Astrocyte (in vitro differentiated cells and primary cell): ENCODE measurements at places on chromosomes 1 and 21.

DNA sequence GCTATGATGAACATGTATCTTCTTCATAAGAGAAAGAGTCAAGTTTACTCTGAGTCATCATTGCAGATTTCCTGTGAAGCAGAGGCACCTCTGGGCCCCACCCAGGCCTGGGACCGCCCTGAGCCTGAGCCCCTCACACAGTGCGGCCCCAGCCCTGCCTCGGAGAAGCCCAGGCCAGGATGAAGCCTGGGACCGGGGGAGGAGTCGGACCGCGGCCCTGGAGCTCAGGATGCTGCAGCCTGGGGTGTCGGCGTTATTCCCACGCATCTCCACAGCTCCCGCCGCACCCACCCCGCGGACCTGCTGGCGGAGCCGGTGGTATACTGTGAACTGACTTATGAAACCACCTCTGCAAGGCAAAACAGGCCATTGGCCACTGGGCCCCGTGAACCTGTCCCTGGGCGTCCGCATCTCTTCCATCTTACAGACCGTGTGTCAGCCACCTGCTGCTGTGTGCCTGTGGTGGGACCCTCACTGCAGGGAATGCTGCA, 2.4 kb upstream of the COL6A1 start:
- no peaks in the 10 kb centered on the region for H3K36me3 ChIP-seq
- no peak overlapping the region for H3K4me3 ChIP-seq
- peaks cover 47% of the 10 kb centered on the region for H3K4me1 ChIP-seq
- DNase-seq = no peak
- H3K27ac ChIP-seq = no peak overlapping the region
- H3K27me3 ChIP-seq = no peaks in the 10 kb centered on the region

DNA sequence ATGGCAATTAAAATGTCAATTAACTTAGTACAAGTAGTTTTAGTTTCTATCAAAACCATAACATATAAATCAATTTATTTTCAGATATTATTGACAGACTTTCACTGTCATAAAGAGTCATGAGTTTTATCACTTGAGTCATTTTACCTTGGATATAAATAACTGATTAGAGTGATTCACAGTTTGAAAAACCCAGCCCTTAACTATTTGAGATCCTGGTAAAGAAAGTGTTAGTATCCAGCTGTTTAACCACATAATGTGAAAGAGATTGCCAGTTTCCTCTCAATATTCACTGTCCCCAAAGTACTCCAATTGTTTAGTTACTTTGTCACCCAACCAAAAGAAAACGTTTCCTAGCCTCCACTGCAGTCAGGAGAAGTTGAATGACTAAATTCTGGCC, 91.3 kb downstream of the UCHL5 start:
- H3K36me3 ChIP-seq = no peaks in the 10 kb centered on the region
- no peaks in the 10 kb centered on the region for H3K27me3 ChIP-seq
- no peak overlapping the region for H3K4me3 ChIP-seq
- H3K27ac ChIP-seq = no peak overlapping the region
- no peak for DNase-seq

GRCh38 chr21:37862536-37862935, 53.7 kb downstream of the KCNJ6 start:
- H3K4me3 ChIP-seq = no peak overlapping the region
- no peaks in the 10 kb centered on the region for H3K4me1 ChIP-seq
- DNase-seq = no peak
- no peaks in the 10 kb centered on the region for H3K27me3 ChIP-seq
- H3K27ac ChIP-seq = no peak overlapping the region

DNA sequence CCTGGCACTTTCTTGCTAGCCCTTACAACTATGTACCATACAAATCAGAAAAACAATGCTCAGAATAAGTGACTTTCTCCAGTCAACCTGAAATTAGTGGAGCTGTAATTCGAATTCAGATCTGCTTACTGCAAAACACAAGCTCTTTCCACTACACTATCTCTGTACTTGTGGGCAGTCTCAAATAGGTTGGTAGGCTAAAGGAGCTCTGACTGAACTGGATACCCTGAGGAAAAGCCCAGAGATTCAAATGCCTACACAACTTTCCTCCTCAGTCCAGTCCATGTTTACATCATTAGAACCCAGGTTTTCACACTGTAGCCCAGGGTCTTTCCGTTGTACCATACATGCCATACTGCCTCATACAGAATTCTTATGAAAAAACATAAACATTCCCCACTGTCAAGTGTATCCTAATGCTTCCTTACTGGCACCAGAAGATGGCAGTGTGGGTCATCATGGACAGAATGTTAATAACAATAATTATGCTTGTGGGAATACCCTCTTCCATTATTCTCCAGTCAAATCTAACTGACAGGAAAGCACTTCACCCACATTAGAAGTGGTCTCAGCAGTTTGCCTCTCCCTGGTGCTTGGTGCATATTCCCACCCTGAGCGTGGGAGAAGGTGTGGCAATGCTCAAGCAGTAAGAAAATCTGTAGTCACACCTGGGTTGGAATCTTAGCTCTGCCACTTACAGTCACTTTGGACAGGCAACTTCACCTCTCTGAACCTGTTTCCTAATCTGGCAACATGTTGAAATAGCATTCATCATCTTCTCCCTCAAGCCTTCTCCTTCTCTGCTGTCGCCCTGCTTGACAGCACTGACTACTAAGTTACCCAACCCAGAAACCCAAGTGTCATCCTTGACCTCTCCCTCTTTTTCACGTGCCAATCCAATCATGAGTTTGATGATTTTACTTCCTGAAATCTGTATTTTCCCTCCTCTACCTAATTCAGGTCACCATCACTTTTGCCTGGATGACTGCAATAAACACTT, 14.4 kb upstream of the ZFYVE9 start:
- DNase-seq = peak; percentile 39
- H3K27ac ChIP-seq = no peak overlapping the region
- no peaks in the 10 kb centered on the region for H3K36me3 ChIP-seq
- H3K4me3 ChIP-seq = no peak overlapping the region

DNA sequence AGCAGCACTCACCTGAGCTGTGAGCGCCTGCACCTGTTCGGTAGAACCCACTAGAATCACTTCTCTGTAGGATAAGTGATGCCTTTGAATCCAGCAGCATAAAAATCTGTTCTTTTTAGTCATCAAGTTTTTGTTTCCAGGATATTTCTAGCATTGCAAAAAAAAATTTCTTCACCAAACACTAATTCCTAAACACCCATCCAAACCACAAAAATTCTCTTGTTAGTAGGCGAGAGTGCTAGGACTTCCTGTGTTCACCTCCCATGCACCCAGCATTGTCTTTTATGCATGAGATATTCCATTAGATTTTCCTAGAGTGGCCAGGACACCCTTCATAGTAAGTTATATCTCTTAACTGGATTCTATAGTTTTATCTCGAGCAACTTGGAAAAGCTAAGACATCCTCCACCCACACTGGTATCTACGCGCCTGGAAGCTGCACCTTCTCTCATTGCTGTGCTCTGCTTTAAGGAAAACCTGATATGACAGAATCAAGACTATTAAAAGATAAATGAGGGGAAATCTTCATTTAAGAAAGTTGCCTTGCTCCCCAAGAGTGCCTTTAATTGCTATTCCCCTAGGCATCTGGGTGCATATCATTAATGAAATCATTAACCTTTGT, 12.3 kb downstream of the SERTAD4 start:
- H3K36me3 ChIP-seq = peaks cover 5% of the 10 kb centered on the region
- DNase-seq = peak; percentile 78
- H3K4me3 ChIP-seq = no peak overlapping the region
- H3K27ac ChIP-seq = no peak overlapping the region
- H3K4me1 ChIP-seq = peaks cover 41% of the 10 kb centered on the region

DNA sequence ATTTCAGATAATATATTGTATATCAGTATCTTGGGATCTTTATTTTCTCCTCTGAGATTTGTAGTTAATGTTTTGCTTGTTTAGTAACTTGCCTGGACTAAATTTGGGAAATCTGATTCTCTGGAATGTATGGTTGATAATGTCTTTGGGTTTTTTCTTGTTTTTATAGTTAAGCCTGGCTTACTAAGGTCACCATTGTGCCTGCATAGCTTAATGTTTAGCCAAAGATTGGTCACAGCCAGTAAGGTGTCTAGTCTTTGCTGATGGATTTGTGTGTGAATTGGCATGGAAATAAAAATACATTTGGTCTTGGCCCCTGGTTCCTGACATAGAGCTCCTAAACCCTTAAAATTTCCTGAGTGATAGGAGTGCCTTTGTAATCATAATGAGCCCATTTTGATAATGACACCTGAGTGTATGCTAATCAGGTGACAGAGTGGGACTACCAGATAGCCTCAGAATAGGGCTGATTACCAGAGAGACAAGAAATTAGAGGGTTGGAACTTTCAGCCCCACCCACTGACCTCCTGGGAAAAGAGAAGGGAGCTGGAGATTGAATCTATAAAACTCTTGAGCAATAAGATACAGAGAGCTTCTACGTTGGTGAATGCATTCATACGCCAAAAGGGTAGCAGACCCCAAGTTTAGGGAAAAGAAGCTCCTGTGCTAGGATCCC, 47.9 kb upstream of the NUF2 start:
- DNase-seq = no peak
- H3K4me3 ChIP-seq = no peak overlapping the region
- H3K27ac ChIP-seq = no peak overlapping the region
- no peaks in the 10 kb centered on the region for H3K27me3 ChIP-seq
- H3K36me3 ChIP-seq = no peaks in the 10 kb centered on the region

DNA sequence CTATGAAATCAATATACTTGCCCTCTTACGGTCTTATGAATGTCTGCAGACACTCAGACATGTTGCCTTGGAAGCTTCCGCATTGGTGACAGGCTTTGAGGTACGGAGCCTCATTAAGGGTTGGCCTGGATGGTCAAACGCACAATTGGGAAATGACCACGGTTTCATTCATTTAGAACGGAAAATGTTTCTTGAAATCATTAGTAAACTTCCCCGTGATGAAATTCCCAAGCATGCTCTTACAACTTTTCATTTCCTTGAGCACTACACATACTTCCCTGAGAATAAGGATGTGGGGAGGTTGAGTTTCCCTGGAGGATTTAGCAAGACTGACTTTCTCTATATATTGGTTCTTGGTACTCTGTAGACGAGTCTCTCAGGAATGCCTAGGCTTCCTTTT, 146.3 kb downstream of the HLX start:
- H3K36me3 ChIP-seq = no peaks in the 10 kb centered on the region
- no peak overlapping the region for H3K4me3 ChIP-seq
- no peaks in the 10 kb centered on the region for H3K27me3 ChIP-seq
- DNase-seq = no peak
- no peaks in the 10 kb centered on the region for H3K4me1 ChIP-seq
